ENCODE measurements at places on chromosomes 7 and 10. TPM values are rescaled to one million over a fixed set of nuclear protein-coding genes. Genes with fewer than 3 reads are reported as not detected.

DNA sequence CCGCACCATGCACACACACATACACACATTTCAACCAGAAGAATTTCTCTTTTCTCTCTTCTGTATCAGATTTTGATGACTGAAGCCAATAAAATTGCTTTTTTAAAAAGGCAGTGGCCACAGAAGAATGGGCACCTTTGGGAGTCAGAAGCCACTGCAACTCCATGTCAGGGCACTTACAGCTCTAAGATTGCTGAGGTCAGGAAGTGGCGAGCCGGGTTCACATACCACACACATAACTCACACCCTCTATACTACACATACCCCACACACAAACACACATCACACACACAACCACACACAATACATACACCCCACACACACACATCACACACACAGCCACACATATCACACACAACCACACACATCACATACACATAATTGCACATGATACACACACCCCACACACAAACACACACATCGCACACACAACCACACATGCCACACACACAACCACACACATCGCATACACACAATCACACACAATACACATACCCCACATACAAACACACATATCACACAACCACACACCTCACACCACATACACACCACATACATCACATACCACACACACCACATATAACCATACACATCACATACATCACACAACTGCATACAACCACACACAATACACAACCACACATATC lies 31.2 kb downstream of the GPRIN2 start:
- no peak for DNase-seq
- peaks cover 6% of the 10 kb centered on the region for H3K4me1 ChIP-seq
- no peaks in the 10 kb centered on the region for H3K27me3 ChIP-seq
- H3K4me3 ChIP-seq = no peak overlapping the region

DNA sequence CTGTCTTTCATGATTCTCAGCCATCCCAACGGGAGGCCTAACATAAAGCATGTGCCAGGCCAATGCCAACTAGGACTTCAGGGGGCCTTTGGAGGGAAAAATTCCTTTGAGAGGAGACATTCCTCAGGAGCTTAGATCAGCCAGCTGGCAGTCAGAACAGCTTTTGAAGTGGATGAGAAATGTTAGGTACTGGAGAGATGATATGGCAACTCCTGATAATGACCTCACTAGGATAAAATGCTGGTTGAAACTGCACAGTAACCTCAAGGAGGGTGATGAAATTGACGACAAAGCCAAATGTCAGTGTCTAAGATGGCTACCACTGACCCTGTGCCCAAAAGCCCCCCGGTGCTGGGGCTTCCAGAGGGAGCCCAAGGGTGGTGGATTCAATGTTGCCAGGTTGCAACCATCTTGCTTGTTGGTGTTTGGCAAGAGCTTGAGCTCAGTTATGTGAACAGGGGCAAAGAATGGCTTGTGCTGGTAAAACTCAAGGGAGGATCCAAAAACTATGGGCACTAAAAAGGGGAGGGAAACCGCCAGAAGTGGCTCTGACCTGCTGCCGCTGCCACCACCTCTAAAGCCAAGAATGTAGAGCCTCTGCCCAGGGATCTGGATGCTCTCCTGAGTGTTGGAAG lies 121.2 kb downstream of the UBE2H start:
- H3K27ac ChIP-seq = no peak overlapping the region
- H3K4me3 ChIP-seq = no peak overlapping the region
- H3K36me3 ChIP-seq = peaks cover 4% of the 10 kb centered on the region
- peaks cover 12% of the 10 kb centered on the region for H3K4me1 ChIP-seq

DNA sequence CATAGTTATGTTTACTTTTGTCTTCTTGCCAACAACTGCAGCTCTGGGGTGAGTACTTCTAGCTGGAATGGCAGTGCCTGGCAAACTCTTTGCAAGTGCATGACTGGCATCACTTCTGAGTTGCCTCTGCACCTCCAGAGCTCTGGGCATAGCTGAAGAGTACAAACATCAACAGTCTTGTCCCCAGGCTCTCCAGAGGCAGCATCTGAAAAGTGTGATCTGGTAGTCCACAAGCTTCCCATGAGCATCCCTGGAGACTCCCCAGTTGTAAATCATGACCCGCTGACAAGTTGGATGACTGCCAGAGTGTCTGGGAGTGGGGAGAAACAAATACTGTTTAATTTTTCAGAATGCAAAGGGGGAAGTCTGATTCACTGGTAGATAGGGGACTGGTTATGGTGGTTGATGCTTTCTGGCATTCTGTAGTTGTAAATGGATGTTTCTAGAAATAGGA lies 138.9 kb upstream of the CDK13 start:
- no peak for DNase-seq
- H3K4me3 ChIP-seq = no peak overlapping the region
- H3K36me3 ChIP-seq = no peaks in the 10 kb centered on the region
- H3K4me1 ChIP-seq = no peaks in the 10 kb centered on the region

GRCh38 chr10:2897619-2898508 lies 169.5 kb upstream of the PFKP start:
- DNase-seq = no peak
- H3K27me3 ChIP-seq = no peaks in the 10 kb centered on the region
- H3K27ac ChIP-seq = no peak overlapping the region
- H3K4me1 ChIP-seq = no peaks in the 10 kb centered on the region
- H3K4me3 ChIP-seq = no peak overlapping the region

DNA sequence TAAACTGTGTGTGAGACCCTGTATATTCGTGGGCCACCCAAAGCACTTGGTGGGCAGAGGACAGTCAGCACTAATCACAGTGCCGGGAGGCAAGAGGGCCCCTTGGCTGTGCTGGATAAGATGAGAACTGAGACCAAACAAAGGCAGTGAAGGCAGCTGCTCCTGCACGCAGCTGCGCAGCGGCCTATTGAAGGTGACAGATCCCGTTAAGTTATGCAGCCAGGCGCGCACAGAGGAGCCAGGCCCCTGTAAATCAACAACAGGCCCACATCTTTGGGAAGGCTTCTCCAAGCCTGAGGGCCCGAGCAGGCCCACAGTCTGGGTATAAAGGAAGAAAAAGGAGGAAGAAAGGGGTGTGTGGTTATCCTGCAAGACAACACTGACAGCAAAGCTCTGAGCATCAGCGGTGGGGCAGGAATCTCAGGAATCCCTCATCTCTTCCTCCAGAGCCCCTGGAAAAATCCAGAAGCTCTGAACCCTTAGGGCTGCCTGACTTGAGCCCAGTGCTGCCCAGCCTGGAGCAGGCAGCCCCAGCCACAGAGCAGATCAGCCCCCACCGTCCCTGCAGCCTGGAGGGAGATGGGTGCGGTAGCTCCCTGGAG lies 154.2 kb downstream of the ARHGAP12 start:
- no peaks in the 10 kb centered on the region for H3K4me1 ChIP-seq
- no peak overlapping the region for H3K27ac ChIP-seq
- no peak overlapping the region for H3K4me3 ChIP-seq
- DNase-seq = no peak

GRCh38 chr7:3200504-3200903 lies 100.5 kb upstream of the SDK1 start:
- no peak overlapping the region for H3K27ac ChIP-seq
- H3K36me3 ChIP-seq = no peaks in the 10 kb centered on the region
- H3K27me3 ChIP-seq = no peaks in the 10 kb centered on the region
- DNase-seq = peak; percentile 22

DNA sequence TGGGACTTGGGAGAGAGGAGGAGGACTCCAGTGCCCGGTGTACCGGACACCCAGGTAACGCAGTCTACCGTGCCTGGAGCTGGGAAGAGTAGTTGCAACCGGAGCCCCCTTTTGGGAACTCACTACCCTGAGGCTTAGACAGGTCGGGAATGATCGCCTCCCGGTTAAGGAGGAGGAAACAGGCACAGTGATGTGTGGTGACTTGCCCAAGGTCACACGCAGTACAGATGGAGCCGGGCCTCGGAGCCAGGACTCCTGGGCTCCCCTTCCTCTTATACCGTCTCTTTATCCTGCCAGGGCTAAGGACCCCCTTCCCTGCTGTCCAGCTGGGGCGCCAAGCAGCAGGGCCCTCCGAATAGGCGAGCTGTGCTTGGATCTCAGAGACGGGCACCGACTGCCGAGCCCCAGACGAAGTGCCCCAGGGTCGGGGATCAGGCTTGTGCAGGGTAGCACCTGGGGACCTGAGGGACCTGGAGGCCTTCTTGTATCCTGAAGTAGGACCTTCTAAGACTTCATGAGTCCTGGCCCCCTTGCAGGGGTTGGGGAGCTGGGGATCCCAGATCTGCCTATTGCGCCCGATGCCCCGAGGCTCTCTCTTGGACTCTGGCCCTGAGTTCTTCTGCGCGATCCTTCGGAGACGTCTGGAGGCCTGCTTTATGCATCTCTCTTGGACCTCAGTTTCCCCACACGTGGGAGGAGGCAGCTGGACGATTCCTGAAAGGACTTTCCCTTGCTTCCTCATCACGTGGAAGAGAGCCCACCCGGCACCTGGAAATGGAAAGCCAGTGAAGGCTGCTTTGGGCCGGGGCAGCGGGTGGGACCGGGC lies 767 bp upstream of the CYP26A1 start:
- H3K4me1 ChIP-seq = peaks cover 15% of the 10 kb centered on the region
- DNase-seq = no peak
- peak overlapping the region; percentile 34 for H3K4me3 ChIP-seq
- H3K27ac ChIP-seq = no peak overlapping the region
- no peaks in the 10 kb centered on the region for H3K36me3 ChIP-seq

DNA sequence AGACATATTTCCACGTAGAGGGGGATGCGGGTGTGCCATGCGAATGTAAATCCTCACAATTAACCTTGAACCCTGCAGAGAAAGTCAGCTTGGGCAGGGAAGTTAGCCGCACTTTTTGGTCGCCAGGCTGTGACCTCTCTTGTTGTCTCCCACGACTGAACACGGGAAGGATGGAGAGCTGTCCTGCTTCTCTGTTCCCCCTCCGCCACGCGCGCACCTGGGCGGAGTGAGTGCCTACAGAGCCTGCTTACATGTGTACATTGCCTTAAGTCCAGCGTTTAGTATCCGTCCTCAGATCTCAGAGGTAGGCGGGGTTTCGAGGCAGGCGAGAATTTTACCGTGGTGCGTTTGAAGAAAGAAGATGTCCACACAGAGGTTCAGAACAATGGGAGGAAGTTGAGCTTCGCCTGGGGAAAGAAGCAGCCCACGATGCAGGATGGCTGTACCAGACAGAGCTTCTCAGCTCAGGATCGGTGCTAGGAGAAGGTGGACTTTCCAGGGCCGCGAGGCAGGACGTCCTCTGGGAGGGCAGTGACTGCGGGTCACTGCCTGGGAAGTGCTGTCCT lies 482 bp upstream of the ERCC6 start:
- H3K36me3 ChIP-seq = no peaks in the 10 kb centered on the region
- H3K4me3 ChIP-seq = peak overlapping the region; percentile 69
- peak overlapping the region; percentile 87 for H3K27ac ChIP-seq
- no peaks in the 10 kb centered on the region for H3K27me3 ChIP-seq

GRCh38 chr7:157402911-157403534 lies 66.2 kb downstream of the DNAJB6 start:
- no peaks in the 10 kb centered on the region for H3K36me3 ChIP-seq
- H3K27ac ChIP-seq = no peak overlapping the region
- H3K4me3 ChIP-seq = no peak overlapping the region
- no peak for DNase-seq

- H3K4me3 ChIP-seq = no peak overlapping the region
- no peaks in the 10 kb centered on the region for H3K36me3 ChIP-seq
- no peak for DNase-seq
- H3K27ac ChIP-seq = no peak overlapping the region
- H3K27me3 ChIP-seq = no peaks in the 10 kb centered on the region
Observed at GRCh38 chr10:11081408-11081807, 63.7 kb downstream of the CELF2 start.

DNA sequence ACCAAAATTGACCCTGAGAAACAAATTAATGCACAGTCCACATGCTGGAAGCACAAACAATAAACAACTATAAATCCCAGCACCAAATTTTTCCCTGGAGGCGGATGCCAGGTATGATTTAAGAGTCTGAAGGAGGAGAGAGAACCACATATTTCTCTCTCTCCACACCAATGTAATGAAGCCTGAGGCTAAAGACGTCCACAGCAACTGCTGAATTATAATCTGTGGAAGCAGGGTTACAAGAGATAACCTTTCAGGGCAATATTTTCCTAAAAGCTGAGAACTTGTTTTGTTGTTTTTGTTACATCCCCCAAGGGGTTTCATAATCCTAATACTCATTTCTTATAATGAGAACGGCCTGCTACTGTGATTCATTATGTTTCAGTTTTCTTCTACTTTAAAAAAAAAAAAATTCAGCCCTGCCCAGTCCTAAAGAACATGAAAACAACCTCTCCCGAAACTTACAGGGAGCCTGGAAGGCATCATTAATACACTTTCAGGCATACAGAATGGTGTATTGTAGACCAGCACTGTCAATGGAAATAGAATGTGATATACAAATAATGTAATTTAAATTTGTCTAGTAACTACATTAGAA lies 48.5 kb upstream of the ABLIM1 start:
- no peak overlapping the region for H3K27ac ChIP-seq
- H3K4me3 ChIP-seq = no peak overlapping the region
- H3K4me1 ChIP-seq = no peaks in the 10 kb centered on the region

Gene FOXI2
- total RNA-seq = not detected

Gene CNPY1
- total RNA-seq = not detected

Gene COL28A1
- 1.2 TPM for total RNA-seq

Gene MMRN2
- 3.4 TPM for total RNA-seq

Gene GJD4
- not detected for total RNA-seq

Gene CD36
- total RNA-seq = 26.5 TPM

Gene ZNF735
- total RNA-seq = not detected

Gene PRSS1
- not detected for total RNA-seq

Gene PROSER2
- 12.9 TPM for total RNA-seq

Gene ZNF37A
- 9.1 TPM for total RNA-seq

Gene CDNF
- total RNA-seq = 0.82 TPM

Gene CPVL
- total RNA-seq = 17.0 TPM

Data from colonic mucosa (tissue), 4 donors.